ENCODE measurements at places on chromosomes 1 and 21. TPM values are rescaled to one million over a fixed set of nuclear protein-coding genes. Genes with fewer than 3 reads are reported as not detected.

DNA sequence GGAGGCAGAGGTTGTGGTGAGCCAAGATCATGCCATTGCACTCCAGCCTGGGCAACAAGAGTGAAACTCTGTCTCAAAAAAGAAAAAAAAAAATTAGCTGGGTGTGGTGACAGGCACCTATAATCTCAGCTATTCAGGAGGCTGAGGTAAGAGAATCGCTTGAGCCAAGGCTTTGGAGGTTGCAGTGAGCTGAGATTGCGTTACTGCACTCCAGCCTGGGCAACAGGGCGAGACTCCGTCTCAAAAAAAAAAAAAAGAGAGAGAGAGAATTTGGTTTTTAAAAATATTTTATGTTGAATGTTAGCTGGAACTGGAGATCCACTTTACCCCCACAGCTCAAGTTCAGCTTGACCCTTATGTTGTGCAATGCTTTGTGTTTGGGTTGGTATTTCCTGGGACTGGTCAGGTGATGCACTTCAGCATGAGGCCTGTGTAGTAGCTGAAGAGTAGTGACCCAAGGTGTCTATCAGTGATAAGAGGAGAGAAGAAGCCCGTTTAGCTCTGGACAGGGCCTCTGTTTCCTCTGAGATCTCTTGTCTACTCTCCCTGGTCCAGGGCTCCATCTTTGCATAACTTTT is 36.8 kb upstream of the MACF1 start:
- DNase-seq: no peak

DNA sequence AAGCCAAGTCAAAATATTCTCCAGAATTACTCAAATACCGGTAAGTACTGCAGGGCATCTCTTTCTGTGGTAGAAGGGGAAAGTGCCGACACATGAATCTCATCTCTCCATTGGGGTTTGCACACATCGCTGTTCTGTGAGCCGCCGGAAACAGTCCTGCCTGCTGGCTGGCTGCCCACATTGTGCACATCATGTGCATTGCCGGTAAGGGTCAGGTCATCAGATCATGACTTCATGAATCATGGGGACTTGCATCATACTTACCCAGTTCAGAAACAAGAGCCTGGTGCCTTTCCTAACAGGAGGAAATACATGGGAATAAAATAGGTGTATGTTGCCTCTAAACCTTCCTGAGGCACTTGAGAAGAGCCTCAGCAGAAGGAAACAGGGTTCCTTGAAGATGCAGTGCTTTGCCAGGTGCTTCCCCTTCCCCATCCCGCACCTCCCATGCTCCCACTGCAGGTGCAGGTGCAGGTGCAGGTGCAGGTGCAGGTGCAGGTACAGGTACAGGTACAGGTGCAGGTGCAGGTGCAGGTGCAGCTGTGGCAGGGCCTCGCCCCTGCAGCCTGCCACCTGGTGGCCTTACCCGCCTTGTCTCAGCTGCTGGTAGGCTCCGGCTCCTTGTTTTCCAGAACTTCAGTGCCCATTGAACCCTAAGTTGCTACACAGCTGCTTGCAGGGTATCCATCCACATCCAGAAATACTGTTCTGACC is 26.5 kb downstream of the GPR137B start:
- DNase-seq: no peak

The PRKAA2 gene
- polyA plus RNA-seq: 0.70 TPM

- no peak for DNase-seq
Measured at GRCh38 chr1:155759966-155760630, 71.2 kb downstream of the DAP3 start.

DNA sequence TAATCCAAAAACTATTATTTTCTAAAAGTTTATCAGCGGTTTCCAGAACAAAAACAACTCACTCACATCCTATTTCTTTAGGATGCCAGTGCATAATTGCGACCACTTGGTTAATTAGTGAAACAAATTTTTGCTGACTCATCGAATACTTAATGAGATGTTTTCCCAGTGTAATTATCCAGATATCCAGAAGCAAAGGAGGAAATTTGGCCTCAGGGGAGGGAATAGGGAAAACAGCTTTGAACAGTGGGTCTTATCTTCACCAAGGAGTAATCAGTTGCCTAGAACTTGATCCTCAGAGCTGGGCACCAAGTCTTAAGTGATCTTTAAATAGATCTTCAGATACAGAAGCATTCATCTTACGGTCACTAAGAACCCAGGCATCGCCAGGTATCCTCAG is 24.3 kb downstream of the STYXL2 start:
- DNase-seq: no peak

GRCh38 chr1:55040933-55041494 is 1.7 kb downstream of the PCSK9 start:
- no peak for DNase-seq

The PTCH2 gene
- polyA plus RNA-seq: 0.12 TPM

GRCh38 chr1:38570657-38570975 is 289.0 kb downstream of the RRAGC start:
- no peak for DNase-seq

DNA sequence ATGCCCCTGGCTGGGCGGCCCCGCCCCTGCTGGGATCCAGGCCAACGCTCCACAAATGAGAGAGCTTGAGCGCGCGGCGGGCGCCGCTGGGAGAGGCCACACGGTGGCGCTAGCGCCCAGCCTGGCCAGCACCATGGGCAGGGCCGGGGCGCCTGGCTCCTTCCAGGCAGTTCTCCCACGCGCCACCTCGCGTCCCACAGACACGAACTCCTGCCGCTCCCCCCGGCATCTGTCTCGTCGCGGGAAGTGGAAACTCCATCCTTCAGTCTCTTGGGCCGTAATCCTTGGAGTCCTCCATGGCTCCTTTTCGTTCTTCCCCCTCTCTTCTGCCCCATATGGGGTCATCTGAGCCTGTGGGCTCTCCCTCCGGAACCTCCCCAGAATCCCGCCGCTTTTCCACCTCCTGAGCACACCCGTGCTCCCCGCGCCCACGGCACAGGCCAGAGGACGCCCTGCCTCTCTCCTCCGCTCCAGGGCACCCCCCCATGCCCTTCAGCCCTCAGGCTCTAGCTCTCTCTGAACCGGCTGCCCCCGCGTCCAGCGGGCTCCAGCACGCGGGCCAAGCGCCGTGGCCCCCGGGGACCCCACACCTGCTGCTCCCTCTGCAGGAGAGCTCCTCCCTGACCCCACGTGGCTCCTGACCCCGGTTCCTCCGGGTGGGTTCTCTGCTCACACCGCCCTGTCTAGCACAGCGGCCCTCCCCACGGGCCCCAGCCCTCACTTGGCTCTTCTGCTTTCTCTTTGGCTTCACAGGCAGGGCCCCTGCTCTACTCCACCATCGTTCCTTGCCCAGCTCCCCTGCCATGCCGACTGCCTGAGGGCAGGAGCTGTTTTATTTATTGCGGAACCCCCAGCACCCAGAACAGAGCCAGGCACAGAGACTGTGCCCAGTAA is 31.9 kb upstream of the EDN2 start:
- DNase-seq: no peak

DNA sequence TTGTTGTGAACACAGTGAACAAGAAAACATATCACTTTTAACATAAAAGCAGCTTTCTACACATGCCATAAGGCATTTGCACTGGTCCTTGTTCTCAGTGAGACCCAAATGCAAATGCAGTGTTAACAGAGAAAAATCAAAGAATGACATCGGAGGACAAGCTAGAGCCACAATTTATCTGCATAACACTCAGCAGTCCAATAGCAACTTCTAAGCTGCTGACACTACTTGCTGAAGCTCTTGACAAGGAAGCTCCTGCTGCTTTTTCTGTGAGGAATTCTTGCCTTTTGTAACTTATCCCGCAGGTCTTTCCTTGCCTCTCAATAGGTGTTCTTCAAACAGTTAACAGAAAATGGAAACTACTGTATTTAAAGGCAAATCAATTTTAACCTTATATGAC is 34.7 kb downstream of the USH2A start:
- DNase-seq: no peak

GRCh38 chr21:39775816-39776215 is 30.8 kb downstream of the IGSF5 start:
- no peak for DNase-seq

- no peak for DNase-seq
Measured at GRCh38 chr1:211638689-211639101, 36.7 kb downstream of the NEK2 start.

DNA sequence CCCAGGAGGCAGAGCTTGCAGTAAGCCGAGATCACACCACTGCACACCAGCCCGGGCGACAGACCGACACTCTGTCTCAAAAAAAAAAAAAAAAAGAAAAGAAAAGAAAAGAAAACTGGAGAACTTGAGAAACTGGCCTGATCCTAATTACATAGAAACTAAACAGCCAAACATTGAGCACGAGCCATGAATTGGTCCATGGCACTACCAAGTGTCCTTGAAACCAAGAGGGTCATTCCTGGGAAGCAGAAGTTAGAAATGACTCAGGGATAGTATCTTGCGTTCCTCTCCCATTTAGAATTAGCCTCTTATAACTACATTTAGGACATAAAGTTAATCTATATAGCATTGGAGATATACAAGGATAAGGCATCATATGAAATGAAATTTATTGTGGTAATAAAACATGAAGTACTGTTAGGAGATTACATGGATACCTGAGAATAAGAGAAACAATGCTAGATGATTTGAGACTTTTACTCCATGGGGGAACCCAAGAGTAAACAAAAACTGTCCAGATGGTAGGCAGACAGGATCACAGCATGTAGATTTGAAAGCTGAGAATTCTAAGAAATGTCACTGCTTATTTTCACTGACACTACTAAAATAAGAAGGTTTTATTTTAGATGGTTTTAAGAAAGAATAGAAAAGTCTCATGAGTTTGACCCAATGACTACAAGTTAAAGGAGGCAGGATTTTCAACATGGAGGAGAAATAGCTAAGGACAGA is 39.5 kb upstream of the CPLANE2 start:
- DNase-seq: no peak

GRCh38 chr1:167516404-167517388 is 1.6 kb downstream of the CD247 start:
- no peak for DNase-seq

DNA sequence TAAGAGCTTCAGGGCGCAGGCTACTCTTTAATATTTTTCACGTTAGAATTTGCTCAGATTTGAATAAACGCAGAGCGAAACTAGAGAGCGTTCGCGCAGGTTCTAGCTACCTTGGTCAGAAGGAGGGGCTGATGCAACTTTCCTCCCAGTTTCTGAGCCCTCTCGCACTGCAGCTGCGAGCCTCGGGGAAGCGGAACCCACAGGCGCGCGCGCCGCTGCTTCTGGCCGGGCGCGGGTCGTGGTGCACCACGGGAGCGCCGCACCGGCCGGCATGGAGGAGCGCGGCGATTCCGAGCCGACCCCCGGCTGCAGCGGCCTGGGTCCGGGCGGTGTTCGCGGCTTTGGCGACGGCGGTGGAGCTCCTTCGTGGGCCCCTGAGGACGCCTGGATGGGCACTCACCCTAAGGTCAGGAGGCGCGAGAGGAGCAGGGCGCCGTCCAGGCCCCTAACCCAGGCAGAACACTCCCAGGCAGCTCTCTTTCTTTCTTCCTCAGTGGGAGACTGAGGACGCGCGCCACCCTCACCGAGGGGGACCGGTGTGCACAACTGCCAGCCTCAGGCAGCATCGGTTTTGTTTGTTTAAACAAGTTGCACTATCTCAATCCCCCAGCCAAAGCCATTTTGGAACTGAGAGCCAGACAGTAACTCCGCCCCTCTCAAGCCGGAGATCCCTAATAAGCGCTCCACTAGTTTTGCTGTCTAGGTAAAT is at the start of gene TSEN15:
Gene TSEN15, plus strand, starts transcription at position 246 of the 709 bp plus-strand sequence. Its CDS starts 26 bp downstream, at position 272.
- no peak for DNase-seq

GRCh38 chr1:204568576-204569315 is 52.5 kb downstream of the MDM4 start:
- no peak for DNase-seq

- DNase-seq: no peak
Measured at GRCh38 chr1:29826646-29827045, 590.3 kb downstream of the PTPRU start.

The RGSL1 gene
- polyA plus RNA-seq: not detected

DNA sequence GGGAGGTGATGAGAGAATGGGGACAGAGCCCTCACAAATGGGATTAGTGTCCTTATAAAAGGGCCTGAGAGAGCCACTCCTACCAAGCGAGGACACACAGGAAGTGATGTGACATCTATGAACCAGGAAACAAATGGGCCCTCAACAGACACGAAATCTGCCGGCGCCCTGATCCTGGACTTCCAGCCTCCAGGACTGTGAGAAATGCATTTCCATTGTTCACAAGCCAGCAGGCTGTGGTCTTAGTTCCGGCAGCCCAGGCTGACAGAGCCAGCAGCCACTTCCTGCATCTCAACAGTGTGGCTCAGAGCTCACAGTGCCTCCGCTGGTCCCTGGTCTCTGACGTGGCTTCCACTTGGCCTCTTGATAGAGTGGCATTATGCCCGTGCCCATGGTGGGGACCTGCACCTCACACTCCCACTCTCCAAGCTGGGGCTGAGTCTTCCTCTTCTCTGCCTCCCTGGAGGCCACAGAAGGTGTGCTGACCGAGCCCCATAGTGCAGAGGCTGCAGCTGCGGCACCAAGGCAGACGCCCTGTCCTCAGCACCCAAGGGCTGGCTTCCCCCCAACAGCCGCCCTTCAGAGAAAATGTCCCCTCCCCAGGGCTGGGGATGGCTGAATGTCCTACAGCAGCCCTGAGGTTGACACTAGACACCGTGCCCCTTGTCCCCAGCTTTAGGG is 44.9 kb downstream of the ACOT7 start:
- DNase-seq: no peak

DNA sequence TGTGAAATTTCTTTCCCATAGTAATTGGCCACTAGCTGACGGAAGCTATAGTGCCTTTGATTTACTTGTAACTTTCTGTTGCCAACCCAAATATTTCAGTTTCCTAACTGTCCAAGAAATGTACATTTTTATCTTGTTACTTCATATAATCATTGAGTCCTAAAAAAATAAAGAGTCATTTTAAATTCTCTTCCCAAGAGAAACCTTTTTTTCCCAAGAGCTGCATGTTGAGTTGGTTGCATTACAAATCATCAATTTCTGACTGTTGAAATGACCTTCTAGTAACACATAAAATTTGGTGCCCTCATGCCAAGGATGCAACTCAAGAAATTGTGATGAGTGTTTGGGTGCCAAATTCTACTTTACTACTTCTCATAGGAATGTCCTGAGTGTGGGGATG is 61.0 kb downstream of the HMCN1 start:
- DNase-seq: no peak

GRCh38 chr21:33893917-33894316 is 21.7 kb downstream of the ATP5PO start:
- DNase-seq: no peak

GRCh38 chr1:230399321-230400006 is 26.7 kb downstream of the PGBD5 start:
- DNase-seq: no peak

GRCh38 chr21:26655460-26655859 is 82.4 kb upstream of the CYYR1 start:
- no peak for DNase-seq

GRCh38 chr1:169312084-169312954 is 55.3 kb downstream of the NME7 start:
- peak; percentile 83 for DNase-seq

The NT5C1A gene
- not detected for polyA plus RNA-seq

The ZNF593OS gene
- polyA plus RNA-seq: not detected
